ENCODE measurements at places on chromosomes 5 and 9.

GRCh38 chr9:135501261-135502167, 1.0 kb downstream of the MRPS2 start:
- no peak for DNase-seq

GRCh38 chr5:166883016-166883415, 1408.4 kb upstream of the WWC1 start:
- DNase-seq = no peak

DNA sequence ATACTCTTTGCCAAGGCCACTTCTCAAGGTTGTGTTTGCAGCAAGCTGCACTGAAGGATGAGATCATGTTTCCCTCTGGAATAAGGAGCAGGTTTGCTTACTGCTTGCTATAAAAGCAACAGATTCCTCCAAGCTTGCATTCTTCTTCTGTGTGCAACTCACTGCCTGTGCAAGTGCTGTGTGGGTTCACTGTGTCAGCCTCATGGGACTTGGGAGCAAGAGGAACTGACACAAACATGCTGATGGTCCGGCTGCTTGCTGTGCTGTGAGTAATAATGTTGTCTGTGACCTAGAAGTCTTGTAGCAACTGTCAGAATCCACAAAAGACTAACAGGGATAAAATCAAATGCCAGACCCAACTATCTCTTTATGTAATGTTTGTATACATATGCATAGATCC, 33.6 kb upstream of the SHC3 start:
- no peak for DNase-seq

- no peak for DNase-seq
Observed at GRCh38 chr5:15209053-15209762, 290.8 kb upstream of the FBXL7 start.

- no peak for DNase-seq
Observed at GRCh38 chr5:18023986-18024385, 389.7 kb downstream of the TAF11L14 start.

DNA sequence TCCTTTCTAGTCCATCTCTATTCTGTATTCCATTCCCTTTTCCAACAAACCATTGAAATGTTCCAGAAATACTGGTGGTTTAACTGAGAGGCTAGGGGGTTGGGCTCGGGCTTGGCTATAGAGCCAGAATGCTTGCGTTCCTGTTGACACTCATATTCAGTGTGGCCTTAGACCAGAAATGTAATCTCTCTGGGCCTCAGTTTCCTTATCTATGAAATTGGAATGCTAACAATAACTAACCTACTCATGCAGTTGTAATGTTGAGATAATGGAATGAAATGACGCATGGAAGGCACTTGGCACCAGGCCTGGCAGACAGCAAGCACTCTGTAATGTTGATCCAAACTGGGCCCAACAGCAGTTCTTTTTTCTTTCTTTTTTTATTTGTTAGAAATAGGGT, 26.8 kb downstream of the JADE2 start:
- DNase-seq = no peak

Measured in NCI-H1048 (cell line).